ENCODE measurements at places on chromosomes 5 and 9. TPM values are rescaled to one million over a fixed set of nuclear protein-coding genes. Genes with fewer than 3 reads are reported as not detected.

TNFSF15 gene
- total RNA-seq = not detected

FOXD4L4 gene
- total RNA-seq = not detected

GTF3C5 gene
- 110 TPM for total RNA-seq

- no peaks in the 10 kb centered on the region for H3K4me1 ChIP-seq
- H3K36me3 ChIP-seq = no peaks in the 10 kb centered on the region
- DNase-seq = no peak
- no peak overlapping the region for H3K4me3 ChIP-seq
Measured at GRCh38 chr5:118302786-118303185, 685.6 kb downstream of the DTWD2 start.

PCDHA7 gene
- total RNA-seq = not detected

- no peak for DNase-seq
- no peak overlapping the region for H3K4me3 ChIP-seq
- no peak overlapping the region for H3K27ac ChIP-seq
- no peaks in the 10 kb centered on the region for H3K36me3 ChIP-seq
- H3K27me3 ChIP-seq = no peaks in the 10 kb centered on the region
- no peaks in the 10 kb centered on the region for H3K4me1 ChIP-seq
Measured at GRCh38 chr5:84231433-84231832, 153.2 kb downstream of the EDIL3 start.

XRCC4 gene
- 15.7 TPM for total RNA-seq

RNF183 gene
- total RNA-seq = not detected

UTP15 gene
- 51.0 TPM for total RNA-seq

- DNase-seq = no peak
- no peak overlapping the region for H3K27ac ChIP-seq
- no peaks in the 10 kb centered on the region for H3K27me3 ChIP-seq
- H3K4me3 ChIP-seq = no peak overlapping the region
- no peaks in the 10 kb centered on the region for H3K4me1 ChIP-seq
- H3K36me3 ChIP-seq = no peaks in the 10 kb centered on the region
Measured at GRCh38 chr5:112275671-112276070, 143.4 kb downstream of the EPB41L4A start.

DNA sequence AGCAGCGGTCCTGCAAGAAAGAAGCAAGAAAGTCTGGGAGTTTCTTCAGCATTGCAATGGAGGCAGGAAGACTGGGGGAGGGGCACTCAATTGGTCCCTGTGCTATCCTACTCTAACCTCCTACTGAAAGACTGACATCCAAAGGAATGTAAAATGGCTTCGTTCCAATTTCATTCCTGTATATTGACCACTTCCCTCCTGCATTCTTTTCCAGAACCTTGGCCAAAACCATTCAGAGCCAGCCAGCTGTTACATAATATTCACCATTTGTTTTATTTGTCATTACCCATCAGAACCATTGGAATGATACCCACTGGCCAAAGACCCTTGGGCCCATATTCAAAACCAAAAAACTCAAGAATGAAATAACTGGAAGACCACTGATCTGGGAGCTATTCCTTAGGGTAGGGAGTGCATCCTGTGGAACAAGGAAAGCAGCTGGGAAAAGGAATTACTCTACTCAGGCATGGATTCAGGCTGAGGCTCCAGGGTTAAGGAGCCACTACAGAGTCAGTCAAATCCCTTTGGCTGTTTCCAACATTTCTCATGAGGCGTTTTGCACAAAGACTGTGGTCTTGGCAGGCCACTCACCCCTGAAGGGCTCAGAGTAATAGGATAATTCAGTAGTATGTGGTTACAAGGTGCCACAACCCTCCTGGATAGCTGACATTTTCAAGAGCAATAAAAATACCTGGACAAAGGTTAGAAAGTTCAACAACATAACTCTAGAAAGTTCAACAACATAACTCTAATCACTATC, 148.7 kb upstream of the SLC1A3 start:
- no peaks in the 10 kb centered on the region for H3K36me3 ChIP-seq
- H3K4me3 ChIP-seq = no peak overlapping the region
- 0 out of 2 replicates have a peak, but pooled peaks cover 4% of the 10 kb centered on the region for H3K27me3 ChIP-seq
- DNase-seq = no peak

DNA sequence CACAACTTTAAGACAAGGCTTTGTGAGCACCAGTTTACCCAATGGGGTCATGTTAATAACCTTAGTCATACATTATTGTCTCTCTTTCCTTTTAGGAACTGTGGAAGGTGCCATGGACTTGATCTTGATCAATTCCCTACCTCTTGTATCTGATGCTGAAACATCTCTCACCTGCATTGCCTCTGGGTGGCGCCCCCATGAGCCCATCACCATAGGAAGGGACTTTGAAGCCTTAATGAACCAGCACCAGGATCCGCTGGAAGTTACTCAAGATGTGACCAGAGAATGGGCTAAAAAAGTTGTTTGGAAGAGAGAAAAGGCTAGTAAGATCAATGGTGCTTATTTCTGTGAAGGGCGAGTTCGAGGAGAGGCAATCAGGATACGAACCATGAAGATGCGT, 48.7 kb downstream of the TEK start:
- no peak overlapping the region for H3K4me3 ChIP-seq
- H3K27me3 ChIP-seq = no peaks in the 10 kb centered on the region
- no peak overlapping the region for H3K27ac ChIP-seq
- H3K36me3 ChIP-seq = no peaks in the 10 kb centered on the region
- no peaks in the 10 kb centered on the region for H3K4me1 ChIP-seq

DNA sequence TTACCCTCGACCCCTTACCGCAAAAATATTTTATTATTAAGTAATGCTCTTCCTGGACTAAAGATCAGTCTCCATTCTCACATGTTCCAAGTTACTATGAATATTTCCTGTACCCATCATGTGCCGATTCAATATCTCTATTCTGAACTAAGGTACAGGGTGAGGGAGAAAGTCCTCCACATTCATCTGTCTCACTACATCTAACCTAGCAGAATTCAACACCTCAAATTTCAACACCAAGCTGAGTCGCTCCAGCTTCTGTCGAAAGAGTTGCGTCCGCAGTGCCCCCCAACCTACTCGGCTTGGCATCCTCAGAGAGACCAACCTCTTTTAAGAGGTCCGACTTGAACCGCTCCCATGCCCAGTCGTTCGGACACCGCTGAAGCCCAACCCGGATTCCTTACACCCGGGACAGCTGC, 1.0 kb downstream of the CERT1 start:
- peak overlapping the region; percentile 80 for H3K27ac ChIP-seq
- H3K36me3 ChIP-seq = peaks cover 3% of the 10 kb centered on the region
- no peak for DNase-seq
- no peaks in the 10 kb centered on the region for H3K27me3 ChIP-seq
- H3K4me3 ChIP-seq = peak overlapping the region; percentile 89

DNA sequence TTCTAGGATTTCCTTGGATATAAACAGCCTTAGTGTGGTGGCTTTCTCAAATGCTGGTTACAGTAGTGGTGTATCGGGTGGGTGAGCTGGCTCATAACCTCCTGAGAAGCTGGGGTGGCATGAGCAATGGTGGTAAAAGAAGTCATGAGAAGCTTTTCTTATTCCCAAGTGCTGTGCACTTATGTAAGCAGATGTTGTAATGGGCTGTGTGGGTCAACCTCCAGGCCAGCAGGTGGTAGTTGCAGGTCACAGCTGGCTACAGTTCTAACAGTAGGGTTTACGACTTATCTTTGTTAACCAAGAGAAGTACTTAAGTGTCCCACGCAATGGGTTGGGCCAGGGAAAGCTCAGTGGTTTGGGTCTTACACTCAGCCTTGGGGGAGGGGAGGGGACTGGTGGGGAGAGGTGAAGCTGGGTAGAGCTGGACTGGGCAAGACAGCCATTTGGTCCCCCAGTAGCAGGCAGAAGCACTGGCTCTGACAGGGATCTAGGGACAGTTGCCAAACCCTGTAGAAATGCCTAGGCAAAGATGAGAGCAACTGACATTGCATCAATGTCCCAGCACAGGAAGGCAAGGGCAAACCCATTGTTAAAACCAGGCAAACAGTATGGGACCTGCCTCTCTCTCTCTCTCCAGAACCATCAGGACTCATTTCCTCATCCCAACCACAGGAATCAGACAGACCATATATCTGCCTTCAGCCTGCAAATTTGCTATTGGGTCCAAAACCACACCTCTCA, 76.8 kb downstream of the RNF130 start:
- no peak overlapping the region for H3K4me3 ChIP-seq
- H3K27ac ChIP-seq = no peak overlapping the region
- no peak for DNase-seq
- no peaks in the 10 kb centered on the region for H3K27me3 ChIP-seq
- no peaks in the 10 kb centered on the region for H3K4me1 ChIP-seq

DNA sequence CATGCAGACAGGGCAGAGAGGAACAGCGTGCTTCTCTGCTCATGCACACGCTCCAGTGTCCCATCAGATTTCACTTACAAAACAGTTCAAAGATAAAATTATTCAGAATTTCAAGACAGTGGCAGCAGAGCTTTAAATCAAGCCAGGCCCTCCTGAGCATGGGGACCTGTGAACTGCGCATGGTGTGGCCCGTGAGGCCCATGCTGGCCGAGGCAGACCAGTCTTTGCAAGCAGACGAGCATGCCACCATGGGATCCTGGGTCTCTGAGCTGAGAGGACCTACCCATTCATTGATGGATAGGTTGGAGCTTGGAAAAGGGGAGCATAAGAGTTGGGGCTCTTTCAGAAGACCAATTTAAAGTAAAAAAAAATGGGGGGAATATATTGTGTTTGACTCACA, 35.0 kb upstream of the SAP30L start:
- peaks cover 26% of the 10 kb centered on the region for H3K36me3 ChIP-seq
- DNase-seq = no peak
- no peak overlapping the region for H3K27ac ChIP-seq
- no peaks in the 10 kb centered on the region for H3K4me1 ChIP-seq
- no peak overlapping the region for H3K4me3 ChIP-seq

- H3K27ac ChIP-seq = no peak overlapping the region
- H3K36me3 ChIP-seq = no peaks in the 10 kb centered on the region
- peaks cover 10% of the 10 kb centered on the region for H3K27me3 ChIP-seq
- H3K4me1 ChIP-seq = peaks cover 14% of the 10 kb centered on the region
- DNase-seq = no peak
Measured at GRCh38 chr9:92132501-92132900, 17.3 kb upstream of the SPTLC1 start.

GCNT1 gene
- total RNA-seq = 0.11 TPM

FBXL7 gene
- 0.09 TPM for total RNA-seq

- peaks cover 29% of the 10 kb centered on the region for H3K4me1 ChIP-seq
- no peak overlapping the region for H3K4me3 ChIP-seq
- no peak overlapping the region for H3K27ac ChIP-seq
- no peaks in the 10 kb centered on the region for H3K27me3 ChIP-seq
- no peak for DNase-seq
Measured at GRCh38 chr5:154751854-154752253, 3.3 kb upstream of the LARP1 start.

GRCh38 chr5:6202149-6202967, 176.0 kb downstream of the MED10 start:
- H3K4me1 ChIP-seq = no peaks in the 10 kb centered on the region
- no peaks in the 10 kb centered on the region for H3K27me3 ChIP-seq
- DNase-seq = peak; percentile 64

FREM1 gene
- 0.13 TPM for total RNA-seq

PRDM9 gene
- 0.47 TPM for total RNA-seq

Data from K562 (cell line).